Activated CD4-positive, CD25-positive, alpha-beta regulatory T cell treated with anti-CD3 and anti-CD28 coated beads, Interleukin-2, amount 50 U/mL, for 24 hours (primary cell): ENCODE measurements at places on chromosomes 1 and 21.

GRCh38 chr1:244963231-244963826 is 99.0 kb upstream of the HNRNPU start:
- no peak for ATAC-seq

GRCh38 chr1:56441601-56442000 is 137.8 kb downstream of the PLPP3 start:
- no peak for ATAC-seq

- ATAC-seq = no peak
Measured at GRCh38 chr1:25019337-25020172, 89.5 kb upstream of the RUNX3 start.

DNA sequence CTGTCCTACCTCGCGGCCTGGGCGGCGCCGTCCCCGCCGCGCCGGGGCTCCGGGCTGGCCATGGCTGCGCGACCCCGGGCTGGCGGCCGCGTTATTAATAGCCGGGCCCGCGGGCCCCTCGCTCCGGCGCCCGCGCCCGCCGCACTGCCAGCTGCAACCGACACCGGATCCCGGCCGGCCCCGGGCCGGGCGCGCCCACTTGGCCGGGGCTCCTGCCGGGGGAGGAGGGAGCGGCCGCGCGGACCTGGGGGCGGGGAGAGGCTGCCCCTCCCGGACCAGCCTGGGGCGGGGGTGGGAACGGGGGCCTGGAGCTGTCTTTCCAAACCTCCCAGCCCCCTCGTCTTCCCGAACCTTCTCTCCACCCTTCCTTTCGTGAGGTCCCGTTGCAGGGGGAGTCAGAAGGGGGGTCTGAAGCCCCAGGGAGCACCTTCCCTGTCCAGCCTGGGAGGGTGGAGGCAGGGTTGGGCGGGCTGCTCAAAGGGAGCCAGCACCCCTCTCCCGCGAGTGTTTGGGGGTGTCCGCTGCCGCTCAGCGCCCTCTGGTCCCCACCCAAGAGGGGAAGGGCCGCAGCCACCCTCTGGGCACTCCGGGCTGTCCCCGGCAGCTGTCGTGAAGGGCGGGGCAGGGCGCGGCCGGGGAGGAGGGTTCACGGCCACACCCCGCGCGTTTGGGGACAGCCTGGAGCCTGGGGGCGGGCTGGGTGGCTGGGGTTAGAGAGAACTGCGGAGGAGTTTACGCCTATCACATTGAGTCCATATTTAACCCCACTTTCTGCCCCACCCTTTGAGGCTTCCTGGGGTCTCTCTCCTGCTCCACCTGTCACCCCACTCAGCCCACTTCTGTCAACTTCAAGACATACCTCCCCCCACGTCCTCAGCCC is at the start of gene SYNC:
TSS of gene SYNC (minus strand) at position 172 of the 880 bp plus-strand sequence. CDS start at position 62, 110 bp downstream.
- ATAC-seq = no peak

DNA sequence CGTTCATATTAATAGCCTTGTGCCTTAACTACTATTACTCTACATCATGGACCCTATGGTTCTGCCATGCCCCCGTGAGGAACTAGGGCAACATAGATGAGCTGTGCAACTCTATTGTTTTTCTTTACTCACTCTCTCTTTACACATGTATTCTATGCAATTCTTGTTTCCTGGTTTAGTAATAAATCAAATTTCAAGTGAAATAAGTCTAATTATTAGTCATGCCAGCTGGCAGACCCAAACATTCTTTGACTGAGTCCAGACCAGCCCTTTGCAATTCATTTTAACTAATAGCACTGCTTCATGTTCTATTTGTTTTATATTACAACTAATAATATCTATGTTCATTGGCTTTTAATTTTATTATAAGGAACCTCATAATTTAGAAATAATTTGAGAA is 789.3 kb upstream of the ADAMTS5 start:
- no peak for ATAC-seq

- ATAC-seq = no peak
Measured at GRCh38 chr1:17711941-17712340, 43.2 kb upstream of the ACTL8 start.

- ATAC-seq = peak; percentile 46
Measured at GRCh38 chr1:167455786-167456446, 62.4 kb downstream of the CD247 start.

DNA sequence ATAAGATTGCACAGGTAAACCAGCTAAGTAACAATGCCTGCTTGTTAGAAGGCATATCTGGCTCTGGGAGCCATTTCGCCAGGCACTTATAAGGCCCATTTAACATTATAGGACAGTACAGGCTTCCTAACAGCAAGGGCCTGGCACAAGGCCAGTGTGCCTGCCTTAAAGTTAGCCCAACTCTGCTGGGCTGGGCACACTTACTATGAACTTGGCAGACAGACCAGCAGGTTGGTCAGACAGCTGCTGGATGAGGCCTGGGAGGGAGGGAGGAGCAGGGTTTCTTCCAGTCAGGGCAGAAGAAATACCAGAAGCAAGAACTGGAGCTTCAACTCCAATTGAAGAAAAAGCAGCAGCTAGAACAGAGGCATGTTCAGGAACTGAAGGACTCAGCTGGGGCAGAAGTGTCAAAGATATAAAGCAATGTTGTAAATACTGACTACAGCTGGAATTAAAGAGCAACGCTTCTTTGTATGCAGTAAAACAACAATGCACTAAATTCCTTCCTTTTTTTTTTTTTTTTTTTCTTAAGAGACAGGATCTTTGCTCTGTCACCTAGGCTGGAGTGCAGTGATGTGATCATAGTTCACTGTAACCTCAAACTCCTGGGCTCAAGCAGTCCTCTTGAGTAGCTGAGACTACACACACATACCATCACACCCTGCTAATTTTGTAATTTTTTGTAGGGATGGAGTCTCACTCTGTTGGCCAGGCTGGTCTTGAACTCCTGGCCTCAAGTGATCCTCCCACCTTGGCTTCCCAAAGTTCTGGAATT is 4.9 kb downstream of the CACHD1 start:
- no peak for ATAC-seq

- ATAC-seq = no peak
Measured at GRCh38 chr1:42943166-42943565, 15.5 kb downstream of the SLC2A1 start.

DNA sequence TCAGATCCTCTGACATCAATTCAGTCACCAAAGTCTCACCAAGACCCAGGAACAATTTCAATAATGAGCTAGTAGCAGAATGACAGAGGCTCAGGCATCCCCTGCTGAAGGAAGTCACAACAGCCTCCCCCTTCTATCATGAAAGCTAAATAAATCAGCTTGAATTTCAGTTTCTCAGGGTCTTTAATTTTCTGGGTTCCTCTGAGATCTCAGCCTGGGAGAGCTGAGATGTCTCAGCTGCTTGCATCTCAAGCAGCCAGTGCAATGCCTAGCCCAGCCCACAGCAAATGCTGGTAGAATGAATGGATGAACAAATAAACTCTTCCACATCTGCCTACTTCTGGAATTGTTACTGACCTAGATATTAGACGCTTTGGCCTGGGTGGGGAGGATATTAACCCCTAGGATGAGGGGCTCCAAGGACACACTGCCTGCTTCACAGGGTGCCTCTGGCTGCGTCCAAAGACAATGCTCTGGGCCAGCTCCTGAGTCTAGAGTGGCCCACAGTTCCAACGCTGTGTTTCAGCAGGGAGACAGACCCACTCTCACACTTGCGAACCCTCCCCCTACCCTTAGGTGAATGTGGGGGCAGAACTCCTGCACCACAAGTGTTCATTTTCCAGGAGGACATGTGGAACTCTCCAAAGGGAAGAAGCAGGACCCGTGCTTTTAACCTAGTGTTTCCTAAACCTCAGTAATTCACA is 11.2 kb upstream of the LORICRIN start:
- no peak for ATAC-seq

- no peak for ATAC-seq
Measured at GRCh38 chr1:231958448-231958847, 331.9 kb downstream of the DISC1 start.

- peak; percentile 39 for ATAC-seq
Measured at GRCh38 chr1:11924334-11925195, 1.7 kb downstream of the KIAA2013 start.

DNA sequence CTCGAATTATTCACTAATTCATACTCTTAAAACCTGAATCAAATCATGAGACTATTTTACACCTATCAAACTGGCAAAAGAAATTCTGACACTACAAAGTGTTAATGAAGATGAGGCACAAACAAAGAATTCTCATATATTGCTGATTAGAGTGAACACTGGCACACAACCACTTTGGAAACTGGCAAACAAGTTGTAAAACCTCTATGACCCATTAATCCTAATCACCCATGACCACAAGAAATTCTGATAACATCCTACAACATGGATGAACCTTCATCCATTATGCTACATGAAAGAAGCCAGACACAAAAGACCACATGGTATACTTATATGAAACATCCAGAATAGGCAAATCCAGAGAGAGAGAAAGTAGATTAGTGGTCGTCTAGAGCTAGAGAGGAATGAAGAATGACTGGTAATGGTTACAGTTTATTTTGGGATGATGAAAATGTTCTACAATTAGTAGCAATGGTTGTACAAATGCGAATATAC is 8.5 kb downstream of the GPBP1L1 start:
- no peak for ATAC-seq

DNA sequence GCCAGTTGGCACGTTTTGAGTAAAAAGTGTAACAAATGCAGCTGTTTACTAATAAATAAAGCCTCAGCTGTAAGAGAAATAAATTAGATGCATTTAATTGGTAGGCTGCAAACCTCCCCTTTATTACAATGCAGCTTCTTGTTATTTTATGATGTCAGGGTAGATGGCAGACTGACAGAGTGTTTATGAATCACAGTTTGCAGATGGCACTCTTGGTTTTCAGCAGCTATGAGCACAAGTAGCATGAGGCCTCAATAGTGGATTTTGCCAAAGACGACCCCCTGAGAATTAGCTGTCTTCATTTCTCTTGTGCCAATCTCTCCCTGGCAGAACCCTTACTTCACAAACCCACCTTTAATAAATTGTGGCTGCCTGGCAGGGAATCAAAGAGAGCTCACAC is 161.2 kb upstream of the C1orf87 start:
- no peak for ATAC-seq

GRCh38 chr1:196323869-196324268 is 284.4 kb downstream of the KCNT2 start:
- ATAC-seq = no peak

- ATAC-seq = no peak
Measured at GRCh38 chr21:46092026-46092764, 5.7 kb upstream of the COL6A2 start.

DNA sequence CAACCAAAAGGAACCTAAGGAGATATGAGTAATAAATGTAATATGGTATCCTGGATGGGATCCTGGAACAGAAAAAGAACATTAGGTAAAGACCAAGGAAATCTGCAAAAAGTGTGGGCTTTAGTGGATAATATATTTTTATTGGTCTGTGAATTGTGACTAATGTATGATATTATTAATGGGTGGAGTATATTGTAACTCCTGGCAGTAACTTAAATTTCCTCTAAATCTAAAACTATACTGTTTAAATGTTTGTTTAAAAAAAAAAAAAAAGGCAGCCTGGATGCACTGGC is 68.4 kb downstream of the LRRC8D start:
- no peak for ATAC-seq

DNA sequence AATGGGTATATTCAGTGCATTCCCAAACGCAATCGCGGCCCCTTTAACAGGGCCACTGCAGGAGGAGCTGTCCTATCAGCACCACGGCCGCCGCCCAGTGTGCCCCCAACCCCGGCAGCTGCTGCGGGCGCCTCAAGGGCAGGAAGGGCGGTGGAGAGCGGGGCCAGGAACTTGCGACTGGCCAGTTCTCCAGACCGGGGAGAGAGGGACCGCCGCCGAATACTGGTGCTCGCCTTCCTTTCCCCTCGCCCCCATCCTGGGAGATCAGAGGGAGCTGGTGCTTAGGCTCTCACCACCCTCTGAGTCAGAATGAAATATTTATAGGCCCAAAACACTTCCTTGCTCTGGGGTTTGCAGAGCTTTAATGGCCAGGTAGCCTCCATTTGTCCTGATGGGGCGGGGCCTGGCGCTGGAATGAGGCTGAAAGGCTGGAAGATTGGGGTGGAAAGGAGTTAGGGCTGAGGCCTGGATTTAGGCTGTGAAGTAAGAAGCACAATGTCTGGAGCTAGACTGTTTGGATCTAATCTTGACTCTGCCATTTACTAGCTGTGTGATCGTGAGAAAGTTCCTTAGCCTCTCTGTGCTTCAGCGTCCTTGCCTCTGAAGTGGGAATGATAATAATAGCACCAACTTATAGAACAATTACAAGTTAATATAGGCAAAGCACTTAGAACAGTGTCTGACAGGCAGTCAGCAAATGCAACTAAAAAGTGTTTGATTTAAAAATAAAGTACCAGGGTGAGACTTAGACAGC is 75.5 kb downstream of the NAV1 start:
- ATAC-seq = no peak

- ATAC-seq = no peak
Measured at GRCh38 chr1:1020415-1021009, 592 bp downstream of the AGRN start.

DNA sequence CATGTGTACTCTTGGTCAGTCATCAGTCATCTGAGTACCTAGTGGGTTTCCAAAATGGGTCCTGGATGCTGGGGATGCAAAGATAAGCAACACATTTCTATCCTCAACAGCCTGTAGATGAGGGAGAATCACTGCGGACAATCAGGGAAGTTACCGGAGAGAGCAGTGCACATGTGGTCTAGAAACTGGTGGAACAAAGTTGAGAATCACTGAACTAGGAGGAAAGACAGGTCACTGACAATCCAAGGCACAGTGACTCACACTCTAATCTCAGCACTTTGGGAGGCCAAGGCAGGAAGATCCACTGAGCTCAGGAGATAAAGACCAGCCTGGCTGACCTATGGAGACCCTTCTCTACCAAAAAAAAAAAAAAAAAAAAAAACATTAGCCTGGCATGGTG is 31.4 kb upstream of the LGALS8 start:
- ATAC-seq = no peak

DNA sequence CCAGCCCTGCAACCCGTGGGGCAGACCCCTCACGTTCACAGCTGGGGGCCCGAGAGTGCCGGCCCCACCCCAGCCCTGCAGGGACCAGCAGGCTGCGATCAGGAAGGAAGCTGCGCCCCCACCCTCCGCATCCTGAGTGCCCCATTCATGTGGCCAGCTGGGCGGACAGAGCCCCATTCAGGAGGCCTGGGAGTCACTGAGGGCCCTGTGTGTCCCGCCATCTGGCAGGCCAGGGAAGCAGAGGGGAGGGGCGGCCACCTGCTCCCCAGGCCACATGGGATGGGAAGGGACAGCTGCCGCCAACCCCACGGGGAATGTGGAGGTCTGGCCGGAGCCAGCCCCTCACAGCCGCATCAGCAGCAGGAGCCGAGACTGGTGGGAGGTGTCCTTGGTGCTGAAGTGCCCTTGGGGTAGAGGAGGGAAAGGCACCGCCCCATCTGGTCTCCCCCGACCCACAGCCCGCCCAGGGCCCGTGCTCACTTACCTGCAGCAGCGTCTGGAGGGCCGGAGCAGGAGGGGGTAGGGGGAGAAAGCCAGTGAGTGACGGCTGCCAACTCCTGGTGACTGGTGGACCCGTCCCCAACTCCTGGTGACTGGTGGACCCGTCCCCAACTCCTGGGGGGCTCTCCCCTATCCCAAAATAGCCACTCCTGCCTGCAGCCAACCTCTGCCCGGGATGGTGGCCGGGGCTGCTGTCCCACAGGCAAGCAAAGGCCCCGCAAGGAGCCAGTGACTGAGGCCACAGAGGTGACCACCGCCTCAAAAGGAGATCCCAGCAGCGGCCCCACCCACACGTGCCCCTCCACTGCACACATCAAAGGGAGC is 8.7 kb downstream of the ACAP3 start:
- ATAC-seq = no peak
